Stimulated activated CD4-positive, alpha-beta T cell treated with anti-CD3 and anti-CD28 coated beads, Interleukin-1b, Interleukin-23, amount 100 ng/mL, for 1 hour (primary cell): ENCODE measurements at places on chromosomes 3 and 15.

- no peak for DNase-seq
Observed at GRCh38 chr15:42582569-42583375, 7.4 kb downstream of the STARD9 start.

- DNase-seq = no peak
Observed at GRCh38 chr3:68945225-68945624, 12.9 kb upstream of the TAFA4 start.

DNA sequence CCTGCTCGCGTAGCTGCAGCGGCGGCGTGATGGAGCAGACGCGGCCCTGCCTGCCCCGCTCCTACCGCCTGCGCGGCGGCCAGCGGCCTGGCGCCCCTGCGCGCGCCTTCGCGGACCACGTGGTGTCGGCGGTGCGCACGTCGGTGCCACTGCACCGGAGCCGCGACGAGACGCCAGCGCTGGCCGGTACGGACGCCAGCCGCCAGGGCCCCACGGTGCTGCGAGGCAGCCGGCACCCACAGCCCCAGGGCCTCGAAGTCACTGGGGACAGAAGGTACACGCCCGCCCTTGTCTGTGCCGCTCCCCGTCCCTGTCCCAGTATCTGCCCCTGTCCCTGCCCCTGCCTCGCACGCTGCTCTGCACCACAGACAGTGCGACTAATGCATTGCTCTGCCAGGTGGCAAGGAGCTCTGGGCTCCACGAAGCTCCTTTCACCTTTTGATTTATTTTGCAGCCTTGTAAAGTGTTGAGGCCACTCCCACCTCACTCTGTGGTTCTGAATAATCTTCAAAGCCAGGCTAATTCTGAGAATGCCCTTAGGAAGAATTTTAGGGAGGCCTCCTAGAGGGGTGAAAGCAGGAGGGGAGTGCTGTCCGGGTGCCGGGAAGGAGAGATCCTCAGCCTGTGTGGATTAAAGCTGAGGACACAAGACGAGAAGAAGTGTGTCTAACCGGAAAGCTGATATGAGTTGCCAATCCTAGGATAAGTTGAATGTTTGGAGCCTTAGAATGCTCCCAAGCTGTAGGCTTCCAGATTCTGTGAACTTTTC lies 100.0 kb downstream of the THSD4 start:
- no peak for DNase-seq

DNA sequence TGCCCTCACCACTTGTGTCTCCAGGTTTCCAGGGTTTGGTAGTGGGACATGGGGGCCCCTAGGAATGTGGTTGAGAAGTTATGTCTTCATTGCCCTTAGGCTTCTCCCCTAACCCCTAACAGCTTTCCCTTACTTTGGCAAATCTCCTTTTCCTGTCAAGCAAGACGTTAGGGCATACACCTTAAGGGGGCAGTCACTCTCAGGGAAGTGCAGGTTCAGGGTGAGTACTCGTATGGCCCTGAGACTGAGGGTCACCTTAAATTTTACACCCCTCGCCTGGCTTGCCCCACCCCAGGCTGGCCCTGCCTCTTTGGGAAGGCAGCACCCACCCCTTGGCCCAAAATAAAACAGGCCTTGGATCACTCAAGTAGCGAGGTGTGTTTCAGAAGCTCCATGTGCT lies 33.5 kb downstream of the POLR2M start:
- DNase-seq = no peak

GRCh38 chr3:41209646-41210045 lies 10.3 kb downstream of the CTNNB1 start:
- no peak for DNase-seq

DNA sequence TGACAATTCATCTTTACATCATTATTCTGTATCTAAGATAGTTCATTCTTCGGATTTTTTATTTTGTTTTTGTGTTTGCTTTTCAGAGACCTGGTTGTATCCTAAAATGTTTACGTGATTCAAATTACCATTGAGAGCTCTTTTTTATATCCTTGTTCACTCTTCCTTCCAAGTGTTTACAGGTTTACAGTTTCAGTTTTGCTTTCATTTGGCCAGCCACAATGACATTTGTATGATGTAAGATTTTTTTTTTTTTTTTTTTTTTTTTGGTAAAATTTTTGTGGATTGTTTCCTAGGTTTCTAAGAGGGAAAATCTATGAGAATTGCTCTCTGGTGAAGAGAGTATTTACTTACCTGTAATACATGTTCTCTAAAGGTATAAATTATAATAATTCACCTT lies 55.0 kb downstream of the SETD5 start:
- no peak for DNase-seq

DNA sequence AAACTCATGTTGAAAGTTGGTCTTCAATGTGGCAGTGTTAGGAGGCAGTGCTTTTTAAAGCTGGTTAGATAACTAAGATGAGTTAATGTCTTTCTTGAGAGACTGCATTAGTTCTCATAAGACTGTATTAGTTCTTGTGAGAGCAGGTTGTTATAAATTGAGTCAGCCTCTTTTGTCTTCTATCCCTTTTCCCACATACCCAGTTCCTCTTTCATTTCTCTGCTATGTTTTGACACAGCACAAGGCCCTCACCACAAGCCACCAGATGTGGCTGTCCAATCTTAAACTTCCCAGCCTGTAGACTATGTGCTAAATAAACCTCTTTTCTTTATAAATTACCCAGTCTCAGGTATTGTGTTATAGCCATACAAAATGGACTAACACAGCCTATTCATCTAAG lies 94.6 kb upstream of the SNTN start:
- DNase-seq = no peak

DNA sequence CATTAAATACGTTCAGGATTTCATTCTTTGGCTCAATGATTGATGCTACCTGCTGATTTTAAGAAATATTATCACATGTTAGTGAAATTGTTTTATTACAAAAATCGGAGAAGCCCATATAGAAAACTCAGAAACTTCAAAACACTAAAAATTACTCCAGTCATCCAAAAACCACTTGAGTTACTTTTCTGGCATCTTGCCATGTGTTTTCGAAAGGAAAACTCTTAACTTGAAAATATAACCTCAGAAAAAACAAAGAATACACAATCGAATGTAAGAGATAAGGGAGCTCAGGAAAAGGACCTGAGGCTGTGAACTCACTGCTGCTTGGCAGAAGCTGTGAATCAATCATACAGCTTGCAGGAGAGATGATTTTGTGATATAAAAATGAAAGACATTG lies 151.3 kb upstream of the SLITRK3 start:
- no peak for DNase-seq
